ENCODE measurements at places on chromosomes 7 and 10.

DNA sequence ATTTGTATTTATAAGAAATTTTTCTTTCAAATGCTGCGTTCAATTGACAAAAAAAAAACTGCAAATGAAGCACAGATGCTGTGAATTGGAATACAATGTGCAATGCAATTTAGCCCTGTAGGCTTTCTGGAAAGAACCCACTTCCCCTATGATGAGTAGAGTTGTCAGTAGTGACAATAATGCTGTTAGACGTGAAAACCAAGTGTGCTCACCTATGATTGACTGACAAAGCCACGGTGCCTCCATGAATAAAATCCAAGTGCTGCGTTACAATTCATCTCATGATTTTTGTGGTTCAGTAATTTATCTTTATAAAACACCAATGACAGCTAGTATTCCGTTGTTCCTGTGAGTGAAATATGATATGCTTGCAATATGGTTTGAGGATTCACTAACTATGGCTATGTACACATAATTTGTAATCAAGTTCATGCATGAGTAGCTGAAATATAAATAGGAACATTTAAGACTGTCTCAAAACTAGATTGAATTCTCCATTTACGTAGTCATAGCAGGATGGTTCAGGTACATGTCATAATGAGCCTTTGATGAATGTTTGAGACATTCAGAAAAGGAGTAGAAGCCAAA, 1160.3 kb downstream of the CNTNAP2 start:
- DNase-seq: no peak

DNA sequence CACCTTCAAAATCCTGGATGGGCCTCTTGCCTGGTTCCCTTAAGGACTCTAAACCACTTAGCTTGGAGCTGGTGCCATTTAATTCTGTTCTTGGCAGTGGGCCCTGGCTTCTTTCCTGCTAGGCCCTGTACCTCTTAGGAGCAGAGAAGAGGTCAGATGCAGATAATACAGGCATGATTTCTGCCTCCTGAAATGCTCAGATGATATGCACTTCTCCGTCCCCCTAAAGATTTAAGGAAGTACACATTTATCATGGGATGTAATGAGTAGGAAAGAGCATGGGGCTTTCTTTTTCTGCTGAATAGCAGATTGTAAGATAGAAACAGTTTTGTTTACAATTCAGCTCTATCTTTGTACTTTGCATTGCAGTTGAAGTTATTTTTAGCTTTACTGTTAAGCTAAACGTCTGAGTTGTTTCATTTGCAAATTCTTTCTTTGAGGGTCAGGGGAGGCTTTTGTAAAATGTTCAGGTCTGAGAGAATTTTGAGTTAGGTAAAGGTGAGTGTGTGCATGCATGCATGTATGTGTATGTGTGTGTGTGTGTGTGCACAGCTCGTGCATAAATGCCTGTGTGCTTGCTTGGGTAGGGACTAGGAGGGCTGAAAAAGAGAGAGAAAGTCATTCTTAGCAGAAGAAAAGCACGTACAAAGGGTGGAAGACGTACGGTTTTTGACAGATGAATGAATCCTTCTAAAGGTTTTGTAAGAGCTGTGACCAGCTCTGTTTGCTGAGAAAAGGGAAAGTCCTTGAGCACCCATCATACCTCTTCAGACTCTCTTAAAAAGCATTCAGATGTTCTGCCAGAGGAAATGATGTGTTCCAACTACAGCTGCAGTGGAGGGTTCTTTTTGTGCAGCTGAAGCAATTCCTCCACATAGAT, 364.2 kb downstream of the AUTS2 start:
- DNase-seq: no peak

- no peak for DNase-seq
These were observed 2.0 kb downstream of the BAZ1B start for GRCh38 chr7:73519867-73520672.

DNA sequence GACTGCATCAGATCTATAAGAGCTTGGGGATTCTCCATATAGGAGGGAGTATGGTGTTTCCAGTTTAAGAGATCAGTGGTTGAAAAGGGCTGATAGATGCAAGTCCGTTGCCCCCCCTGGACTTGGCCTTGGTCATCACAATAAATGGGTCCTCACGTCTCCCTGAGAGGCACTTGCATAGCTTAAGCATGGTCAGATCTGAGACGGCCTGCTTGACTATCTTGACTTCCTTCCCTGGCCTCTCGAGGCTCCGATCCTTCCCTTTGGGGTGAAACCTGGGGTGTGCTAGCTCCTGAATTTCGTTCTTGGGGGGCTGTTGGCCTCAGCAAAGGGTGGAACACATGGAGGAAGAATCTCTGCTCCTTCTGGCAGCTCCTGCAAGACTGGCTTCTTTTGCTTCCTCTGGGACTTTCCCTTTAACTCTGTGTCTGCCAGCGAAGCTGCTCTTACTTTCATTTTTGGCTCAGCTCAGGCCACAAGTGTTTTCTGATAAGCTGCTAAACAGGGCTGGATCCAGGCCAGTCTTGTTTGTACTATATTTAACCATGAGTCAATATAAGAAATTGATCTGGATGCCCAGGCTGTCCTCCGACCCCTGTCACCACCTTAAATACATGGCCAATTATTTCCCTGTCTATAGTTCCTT, 11.2 kb upstream of the ZNF485 start:
- DNase-seq: no peak

DNA sequence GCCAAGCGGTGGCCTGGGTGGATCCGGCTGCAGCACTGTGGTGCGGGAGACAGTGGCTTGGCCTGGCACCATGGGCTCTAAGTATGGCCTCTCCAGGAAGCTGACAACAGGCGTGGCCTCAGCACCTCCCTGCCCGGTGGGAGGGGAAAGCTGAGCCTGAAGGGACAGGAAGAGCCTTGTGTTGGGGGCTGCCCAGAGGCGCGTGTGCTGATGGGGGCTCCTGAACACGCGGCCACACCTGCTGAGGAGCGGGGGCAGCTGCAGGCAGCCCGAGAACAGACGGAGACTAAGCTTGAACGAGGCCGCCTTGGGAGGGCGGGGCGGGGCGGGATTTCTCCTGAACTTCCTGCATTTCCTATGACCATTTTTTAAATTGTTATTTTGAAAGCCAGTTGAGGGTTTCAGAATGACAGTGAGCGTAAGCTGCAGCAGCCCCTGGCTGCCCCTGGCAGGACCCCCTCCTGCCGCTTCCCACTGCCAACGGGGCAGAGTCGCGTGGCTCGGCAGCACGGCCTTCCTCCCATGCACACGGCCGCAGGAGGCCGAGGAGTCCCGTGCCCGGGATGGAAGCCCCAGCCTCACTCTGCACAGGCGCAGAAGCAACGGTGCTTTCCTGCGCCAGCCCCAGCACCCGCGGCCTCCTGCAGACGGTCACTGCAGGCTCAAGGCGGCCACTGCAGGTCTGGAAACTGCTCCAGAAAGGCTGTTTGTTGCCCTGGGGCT, 43.2 kb downstream of the DPYSL4 start:
- DNase-seq: no peak

DNA sequence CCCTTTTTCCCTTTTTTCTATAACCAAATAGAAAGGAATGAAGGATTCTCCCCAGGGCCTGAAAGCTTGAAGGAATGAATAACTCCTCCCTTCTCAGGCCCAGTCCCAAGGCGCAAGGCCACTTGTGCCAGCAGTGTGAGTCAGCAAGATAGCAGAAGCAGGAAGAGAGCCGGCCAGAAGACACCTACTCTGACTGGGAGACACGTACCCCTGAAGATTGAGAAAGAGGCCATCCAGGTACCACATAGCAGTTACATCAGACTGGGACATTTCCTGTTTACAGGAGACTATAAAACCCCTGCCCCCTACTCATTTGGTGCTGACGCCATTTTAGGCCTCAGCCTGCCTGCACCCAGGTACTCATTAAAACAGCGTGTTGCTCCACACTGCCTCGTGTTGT, 65.5 kb downstream of the LRRC17 start:
- DNase-seq: no peak

GRCh38 chr7:31782411-31782991, 95.5 kb downstream of the PPP1R17 start:
- peak; percentile 22 for DNase-seq

DNA sequence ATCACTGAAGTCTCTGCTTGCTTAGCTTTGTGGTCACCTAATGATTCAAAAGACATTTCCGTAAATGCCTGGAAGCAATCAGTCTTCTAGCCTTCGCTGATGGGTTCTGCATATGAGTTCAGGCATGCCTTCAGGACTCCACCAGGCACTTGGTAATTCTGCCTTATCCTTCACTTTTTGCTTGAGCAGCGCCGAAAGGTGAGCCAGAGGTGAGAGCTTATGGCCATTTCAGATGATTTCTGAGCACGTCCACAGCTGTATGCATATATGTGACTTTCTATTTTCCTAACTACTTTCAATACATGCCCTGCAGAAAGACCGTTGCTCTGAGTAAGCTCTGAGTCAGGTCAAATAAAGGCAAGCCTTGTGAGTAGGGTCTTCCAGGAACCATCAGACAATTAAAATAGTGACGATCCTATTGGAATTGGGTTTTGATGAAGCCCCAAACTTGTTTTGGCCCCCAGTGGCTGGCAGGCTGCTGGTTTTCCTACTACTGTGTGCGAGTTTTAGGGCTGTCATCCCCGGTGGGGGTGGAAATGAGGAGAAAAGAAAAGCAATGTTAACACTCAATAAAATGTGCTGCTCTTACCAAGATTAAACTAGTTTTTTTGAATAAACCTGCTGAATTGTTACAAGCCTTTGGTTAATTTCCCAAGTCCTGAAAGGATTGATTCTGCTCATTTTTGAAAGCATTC, 154.4 kb upstream of the AKR1E2 start:
- no peak for DNase-seq

- no peak for DNase-seq
These were observed 114.7 kb downstream of the CHN2 start for GRCh38 chr7:29309041-29309854.

- DNase-seq: no peak
These were observed 4.2 kb upstream of the C10orf71 start for GRCh38 chr10:49294731-49295130.

Measured in epithelial cell of proximal tubule (primary cell).